ENCODE measurements at places on chromosomes 7 and 10.
A peak's percentile ranks its signal among the peaks of the same experiment; 100 is the strongest.

DNA sequence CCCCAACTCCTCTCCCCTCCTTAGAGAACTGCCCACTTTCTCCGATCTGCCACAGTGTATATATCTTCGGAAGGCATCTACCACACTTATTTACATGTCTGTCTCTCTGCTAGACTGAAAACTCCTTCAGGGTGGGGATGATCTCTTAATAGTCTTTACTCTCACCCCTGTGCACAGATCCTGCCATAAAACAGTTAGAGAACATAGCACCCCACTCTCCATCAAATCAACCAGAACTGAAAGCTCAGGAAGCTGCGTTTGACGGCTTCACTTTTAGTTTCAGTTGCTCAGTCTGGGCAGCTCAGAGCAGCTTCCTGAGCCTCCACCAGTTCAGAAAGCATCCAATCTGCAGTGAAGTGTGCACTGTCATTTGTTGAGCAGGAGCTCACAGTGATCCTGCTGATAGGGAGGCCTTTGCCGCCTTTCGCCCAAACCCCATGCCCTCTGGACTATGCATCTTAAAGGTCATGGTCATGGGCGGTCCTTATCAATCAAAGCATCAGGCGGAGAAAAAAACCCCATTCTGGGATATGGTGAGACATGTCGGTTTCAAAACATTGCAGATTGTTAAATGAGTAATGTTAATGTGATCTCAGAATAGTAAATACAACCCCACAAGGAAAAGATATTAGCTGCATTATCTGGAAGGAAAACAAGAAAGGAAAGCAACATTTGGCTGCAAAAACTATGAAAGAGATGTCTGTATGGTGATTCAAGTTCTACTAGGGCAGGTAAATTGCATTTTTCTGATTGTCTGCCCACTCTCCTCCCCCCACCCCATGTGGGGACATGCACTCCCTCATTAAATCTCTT is 167.1 kb upstream of the ADO start:
- DNase-seq = peak; percentile 29

DNA sequence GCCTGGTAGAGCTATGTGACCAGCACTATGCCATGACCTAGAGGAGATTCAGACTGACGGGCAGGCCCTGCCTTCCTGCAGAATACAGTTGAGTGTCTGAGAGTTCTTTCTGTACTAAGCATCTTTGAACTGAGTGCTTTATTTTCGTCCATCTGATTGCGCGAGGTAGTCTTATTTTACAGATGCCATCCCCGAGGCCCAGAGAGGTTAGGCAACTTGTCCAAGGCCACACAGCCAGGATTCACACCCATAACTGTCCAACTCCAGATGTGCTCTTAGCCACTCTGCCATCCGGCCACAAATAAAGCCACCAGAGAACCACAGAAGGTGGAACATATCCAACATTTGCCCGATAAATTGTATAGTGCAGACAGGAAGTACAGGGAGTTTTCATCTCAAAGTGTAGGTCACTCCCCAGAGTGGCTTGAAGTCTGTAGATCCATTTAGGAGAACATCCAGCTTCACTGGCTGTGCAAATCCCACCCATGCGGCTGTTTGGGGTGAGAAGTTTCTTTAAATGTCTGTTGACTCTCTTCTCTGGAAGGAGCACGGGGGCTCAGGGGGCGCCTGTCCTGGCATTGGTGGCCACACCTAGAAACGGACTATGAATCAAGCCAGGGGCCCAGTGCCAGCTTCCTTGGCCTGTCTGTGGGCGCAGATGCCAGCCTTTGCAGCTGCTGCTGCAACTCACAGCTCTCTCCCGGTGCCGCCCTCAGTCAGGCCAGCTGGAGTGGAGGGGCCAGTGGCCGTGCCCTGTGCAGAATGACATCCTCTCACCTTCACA is 11.1 kb downstream of the CHST3 start:
- DNase-seq = no peak

- no peak for DNase-seq
These were observed 246.7 kb upstream of the TPK1 start for GRCh38 chr7:145082366-145083161.

- DNase-seq = no peak
These were observed 97.6 kb downstream of the SEM1 start for GRCh38 chr7:96612034-96612433.

DNA sequence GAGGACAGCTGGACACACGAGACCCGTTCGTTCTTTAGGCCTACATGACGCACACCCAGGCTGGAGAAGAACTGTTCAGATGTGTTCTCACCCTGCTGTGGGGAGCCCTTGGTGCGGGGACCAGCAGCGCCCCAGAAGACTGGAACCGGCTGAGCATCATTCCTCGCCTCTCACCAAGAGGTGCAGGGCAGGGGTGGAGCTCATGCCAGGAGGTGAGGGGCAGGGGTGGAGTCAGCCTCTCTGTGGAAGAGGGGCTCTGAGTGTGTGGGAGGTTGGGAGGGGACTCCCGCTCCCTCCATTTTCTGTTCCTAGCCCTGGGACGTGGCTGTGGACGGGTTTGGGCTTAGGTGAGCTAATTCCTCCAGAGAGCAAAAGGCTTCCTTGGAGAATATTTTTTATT is 66.0 kb upstream of the SHH start:
- DNase-seq = no peak

- no peak for DNase-seq
These were observed 41.4 kb upstream of the SGCE start for GRCh38 chr7:94697035-94697974.

DNA sequence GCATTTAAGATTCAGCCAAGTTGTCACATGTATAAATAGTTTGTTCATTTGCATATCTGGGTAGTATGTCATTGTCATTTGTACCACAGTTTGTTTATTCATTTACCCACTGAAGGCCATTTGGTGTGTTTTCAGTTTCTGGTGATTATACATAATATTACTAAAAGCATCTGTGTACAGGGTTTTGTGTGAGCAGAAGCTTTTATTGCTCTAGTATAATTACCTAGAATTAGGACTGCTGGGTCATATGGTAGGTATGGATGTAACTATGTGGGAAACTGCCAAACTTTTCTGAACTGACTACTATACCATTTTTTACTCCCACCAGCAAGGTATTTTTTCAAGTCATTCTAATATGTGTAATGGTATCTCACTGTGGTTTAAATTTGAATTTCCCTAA is 584.0 kb upstream of the GHITM start:
- no peak for DNase-seq

DNA sequence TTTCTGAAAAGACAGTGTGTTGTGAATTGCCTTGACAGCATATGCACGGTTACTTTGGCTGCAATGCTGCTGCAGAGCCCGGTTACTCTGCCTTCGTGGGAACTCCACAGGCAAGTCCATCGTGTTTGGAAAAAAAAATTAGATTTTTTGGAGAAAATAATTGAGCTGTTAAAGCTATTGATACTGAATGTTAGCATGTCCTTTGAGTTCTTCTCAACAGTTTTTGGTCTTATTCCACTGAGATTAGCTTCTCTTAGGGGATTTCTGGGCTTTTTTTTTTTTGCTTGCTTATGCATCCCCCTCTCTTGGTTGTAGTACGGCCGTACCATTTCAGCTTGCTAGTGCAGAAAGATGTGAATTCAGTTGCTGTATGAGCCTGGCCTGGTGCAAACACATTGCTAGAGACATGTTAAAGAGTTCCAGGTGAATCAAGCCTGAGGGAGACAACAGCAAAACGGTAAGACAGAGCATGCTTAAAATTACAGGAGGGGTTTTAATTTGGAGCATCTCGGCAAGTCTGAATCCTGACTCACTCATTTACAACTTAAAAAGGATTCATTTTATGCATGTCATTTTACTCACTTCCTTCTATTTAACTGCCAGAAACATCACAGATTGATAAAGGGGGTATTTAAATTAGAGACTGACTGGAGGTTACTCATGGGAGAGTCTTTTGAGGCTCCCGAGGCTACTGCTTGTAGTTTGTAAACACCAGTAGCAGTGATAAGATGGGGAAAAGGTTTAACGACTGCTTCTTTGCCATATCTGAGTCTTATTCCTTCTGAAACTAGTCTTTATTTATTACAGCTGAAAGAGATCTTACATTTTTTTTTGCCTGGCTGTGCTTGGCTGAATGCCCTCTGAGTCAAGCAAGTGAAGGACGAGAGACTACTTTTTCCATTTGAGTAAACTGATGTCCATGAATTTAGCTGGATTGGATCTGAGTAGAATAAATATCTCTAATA is 113.7 kb downstream of the CDK14 start:
- DNase-seq = no peak

- no peak for DNase-seq
These were observed 1.2 kb downstream of the CALY start for GRCh38 chr10:133335246-133336117.

DNA sequence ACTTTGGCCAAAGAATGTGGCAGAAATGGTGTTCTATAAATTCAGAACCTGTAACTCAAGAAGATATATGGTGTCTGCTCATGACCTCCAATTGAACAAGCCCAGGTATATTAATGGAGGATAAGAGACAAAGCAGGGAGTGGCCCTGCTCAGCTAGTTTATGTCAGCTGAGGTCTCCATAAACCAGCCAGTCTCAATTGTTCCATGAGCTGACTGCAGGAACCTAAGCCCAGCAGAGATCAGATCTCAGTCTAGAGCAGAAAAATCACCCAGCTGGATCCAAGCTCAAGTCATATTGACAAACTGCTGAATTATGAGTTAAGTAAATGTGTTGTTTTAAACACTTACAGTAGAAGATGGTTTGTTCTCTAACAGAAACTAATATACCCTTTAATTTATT is 105.5 kb upstream of the SGCE start:
- no peak for DNase-seq

DNA sequence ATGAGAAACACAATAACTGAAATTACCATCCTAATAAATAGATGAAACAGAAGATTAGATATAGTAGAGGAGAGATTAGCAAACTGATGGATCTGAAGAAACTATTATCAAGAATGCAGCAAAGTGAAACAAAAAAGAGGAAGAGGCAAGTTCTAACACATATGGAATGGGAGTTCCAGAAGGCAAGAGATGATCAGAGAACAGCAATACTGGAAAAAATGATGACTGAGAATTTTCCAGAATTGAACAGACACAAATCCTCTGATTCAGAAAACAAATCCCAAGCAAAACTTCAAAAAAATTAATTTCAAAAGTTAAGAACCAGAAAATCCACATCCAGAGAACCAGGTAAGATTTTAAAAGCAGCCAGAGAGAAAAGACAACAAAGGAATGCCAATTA is 20.2 kb upstream of the CYREN start:
- DNase-seq = no peak

DNA sequence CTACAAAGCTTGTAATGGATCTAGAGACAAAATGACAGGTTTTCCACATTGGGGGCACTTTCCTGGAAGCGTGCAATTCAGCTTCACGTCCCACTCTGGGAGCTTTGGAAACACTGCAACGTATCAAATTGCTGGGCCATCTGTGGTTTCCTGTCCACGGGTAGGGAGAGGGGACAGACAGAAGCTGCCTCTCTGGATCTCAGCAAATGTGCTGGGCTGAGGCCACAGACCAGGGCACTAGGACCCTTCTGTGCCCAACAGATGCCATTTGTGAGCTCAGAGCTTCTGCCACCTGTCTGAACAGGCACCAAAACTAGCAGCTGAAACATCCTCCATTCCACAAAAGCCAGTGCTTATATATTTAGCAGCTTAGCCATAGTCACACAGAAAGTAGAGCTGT is 40.9 kb upstream of the FRMD4A start:
- no peak for DNase-seq

DNA sequence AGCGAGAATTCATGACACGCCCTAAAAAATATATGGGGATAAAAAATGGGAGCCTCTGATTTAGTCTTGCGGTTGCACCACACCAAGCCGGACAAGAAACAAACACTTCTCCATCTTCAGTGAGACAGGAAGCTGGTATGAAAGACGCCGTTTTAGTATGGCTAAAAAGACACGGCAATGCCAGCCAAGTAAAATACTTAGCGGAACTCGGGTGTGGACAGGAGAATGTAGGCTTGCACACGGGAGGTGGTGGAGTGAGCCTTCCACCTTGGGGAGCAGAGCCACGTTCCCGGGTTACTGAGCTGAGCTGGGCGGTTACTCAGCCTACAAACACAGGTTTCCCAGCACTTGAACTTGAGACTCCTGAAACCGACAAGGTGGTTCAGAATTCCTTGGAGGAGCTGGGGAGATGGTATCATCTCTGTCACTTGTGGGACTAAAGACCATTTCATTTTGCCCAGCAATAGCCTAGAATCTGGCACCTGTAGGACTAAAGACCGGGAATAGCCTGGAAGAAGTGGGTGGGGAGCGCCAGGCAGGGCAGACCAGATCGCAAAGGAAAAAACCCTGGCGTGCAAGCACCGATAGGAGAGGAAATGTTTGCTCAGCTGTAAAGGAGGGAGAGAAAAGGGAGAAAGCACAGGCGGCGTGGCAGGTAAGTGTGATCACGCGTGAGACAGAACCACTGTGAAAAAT is 34.8 kb upstream of the SEPHS1 start:
- DNase-seq = no peak

- DNase-seq = no peak
These were observed 19.4 kb downstream of the MKLN1 start for GRCh38 chr7:131346885-131347592.

GRCh38 chr10:59036311-59037017 is 140.0 kb upstream of the PHYHIPL start:
- DNase-seq = no peak

DNA sequence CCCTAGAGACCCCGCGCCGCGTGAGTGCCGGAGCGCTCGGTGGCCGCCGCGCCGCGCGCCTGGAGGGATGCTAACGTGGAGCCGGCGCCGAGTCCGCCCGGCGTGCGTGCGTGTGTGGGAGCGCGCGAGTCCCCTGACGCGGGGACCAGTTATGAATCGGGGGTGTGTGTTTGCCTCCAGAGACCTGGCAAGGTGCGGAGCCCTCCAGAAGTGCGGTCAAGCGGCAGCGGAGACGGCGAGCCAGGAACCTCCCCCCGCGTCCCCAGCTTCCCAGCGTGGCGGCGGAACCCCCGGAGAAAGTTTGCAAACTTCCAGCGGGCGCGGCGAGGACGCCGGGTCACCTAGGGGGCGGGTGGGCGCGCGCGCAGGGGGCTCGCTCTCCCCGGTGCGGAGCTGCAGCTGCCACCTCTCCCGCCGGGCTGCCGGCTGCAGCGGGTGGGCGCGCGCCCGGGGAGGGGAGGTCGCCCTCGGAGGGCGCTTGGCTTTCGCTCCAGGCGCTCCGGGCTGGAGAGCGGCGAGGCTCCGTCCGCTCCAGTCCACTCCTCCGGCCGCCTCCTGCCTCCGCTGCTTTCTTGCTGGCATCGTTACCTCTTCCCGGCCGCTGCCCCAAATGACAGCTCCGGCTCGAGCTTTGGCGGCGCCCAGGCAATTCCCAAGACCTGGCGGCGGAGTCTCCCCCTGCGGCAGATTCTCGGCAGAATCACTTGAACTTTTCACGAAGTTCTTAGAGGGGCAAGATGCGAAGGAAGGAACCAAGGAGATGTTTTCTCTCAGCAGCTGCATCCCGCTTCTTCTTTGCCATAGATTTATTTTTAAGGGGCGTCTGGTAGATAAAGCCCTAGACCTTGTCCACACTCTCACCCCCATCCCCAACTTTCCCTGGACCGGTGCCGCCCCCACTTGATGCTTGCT is 2.3 kb upstream of the CREB5 start:
- no peak for DNase-seq

GRCh38 chr7:149310113-149310836 is 48.3 kb downstream of the ZNF783 start:
- DNase-seq = peak; percentile 15
